Panc1 (cell line): ENCODE measurements at places on chromosomes 12 and 14. TPM values are rescaled to one million over a fixed set of nuclear protein-coding genes. Genes with fewer than 3 reads are reported as not detected.
A peak's percentile ranks its signal among the peaks of the same experiment; 100 is the strongest.

- H3K27ac ChIP-seq: no peak overlapping the region
- DNase-seq: no peak
- no peaks in the 10 kb centered on the region for H3K4me1 ChIP-seq
- H3K27me3 ChIP-seq: no peaks in the 10 kb centered on the region
- no peaks in the 10 kb centered on the region for H3K36me3 ChIP-seq
Observed at GRCh38 chr14:100604709-100605108, 17.5 kb upstream of the BEGAIN start.

DNA sequence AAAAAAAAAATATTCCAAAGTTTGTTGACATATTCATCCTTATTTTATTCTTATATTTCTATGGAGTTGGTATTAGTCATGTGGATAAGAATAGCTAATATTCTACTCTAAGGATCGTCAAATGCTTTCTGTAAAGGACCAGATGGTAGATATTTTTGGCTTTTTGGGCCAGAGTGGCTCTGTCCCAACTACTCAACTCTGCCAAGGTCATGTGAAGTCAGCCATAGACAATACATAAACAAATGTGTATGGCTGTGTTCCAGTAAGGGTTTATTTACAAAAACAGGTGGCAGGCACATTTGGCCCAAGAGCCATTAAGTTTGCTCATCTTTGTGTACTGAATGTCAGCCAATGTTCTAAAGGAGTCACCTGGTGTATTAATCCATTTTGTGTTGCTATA, 131.8 kb downstream of the TBX5 start:
- H3K4me1 ChIP-seq: no peaks in the 10 kb centered on the region
- no peak overlapping the region for H3K27ac ChIP-seq
- no peaks in the 10 kb centered on the region; the same call in none of the 2 replicates for H3K27me3 ChIP-seq
- DNase-seq: no peak

DNA sequence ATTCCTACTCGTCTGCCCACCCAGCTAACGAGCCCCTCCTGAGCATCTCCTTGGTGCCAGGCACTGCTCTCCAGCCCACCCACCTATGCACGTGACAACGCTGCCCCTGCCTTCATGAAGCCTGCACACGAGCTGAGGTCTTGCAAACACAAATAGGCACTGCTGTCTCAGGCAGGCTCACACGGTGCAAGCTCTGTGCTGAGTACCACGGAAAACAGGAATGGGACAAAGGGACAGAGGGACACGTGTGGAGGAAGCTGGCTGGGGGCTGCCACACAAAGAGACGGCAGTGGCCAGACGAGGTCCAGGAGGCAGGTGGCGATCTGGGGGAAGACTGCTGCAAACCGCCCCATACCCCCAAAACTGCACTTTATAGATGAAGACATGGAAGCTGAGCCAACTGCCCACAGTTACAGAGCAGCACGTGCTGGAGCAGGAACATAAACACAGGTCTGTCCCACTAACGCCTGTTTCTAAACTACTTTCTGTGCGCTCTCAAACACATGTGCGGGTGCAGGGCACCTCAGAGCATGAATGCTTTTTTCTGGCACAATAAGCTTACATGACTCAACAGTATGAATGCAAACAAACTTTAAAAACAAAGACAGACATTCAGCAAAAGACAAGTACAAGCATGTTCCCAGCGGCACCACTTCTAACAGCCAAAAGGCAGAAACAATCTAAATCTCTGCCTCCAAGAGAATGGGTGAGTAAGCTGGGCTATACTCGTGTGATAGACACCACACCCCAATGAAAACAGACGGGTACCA, 64.5 kb downstream of the AMN start:
- H3K36me3 ChIP-seq: peaks cover 3% of the 10 kb centered on the region; the same call in 1 of the 2 replicates
- no peaks in the 10 kb centered on the region for H3K4me1 ChIP-seq
- H3K4me3 ChIP-seq: no peak overlapping the region
- no peaks in the 10 kb centered on the region for H3K27me3 ChIP-seq
- H3K27ac ChIP-seq: peak overlapping the region; percentile 17; the same call in 1 of the 2 replicates

Gene CLEC4D
- not detected for total RNA-seq

GRCh38 chr12:100141666-100141997, 1.0 kb downstream of the BLTP3B start:
- H3K4me3 ChIP-seq: peak overlapping the region; percentile 90
- H3K27ac ChIP-seq: peak overlapping the region; percentile 90
- H3K27me3 ChIP-seq: no peaks in the 10 kb centered on the region
- peak; percentile 77 for DNase-seq
- no peaks in the 10 kb centered on the region for H3K36me3 ChIP-seq
- peaks cover 31% of the 10 kb centered on the region for H3K4me1 ChIP-seq

- no peak overlapping the region for H3K27ac ChIP-seq
- no peak for DNase-seq
- no peaks in the 10 kb centered on the region for H3K27me3 ChIP-seq
- H3K36me3 ChIP-seq: no peaks in the 10 kb centered on the region
- no peaks in the 10 kb centered on the region for H3K4me1 ChIP-seq
Observed at GRCh38 chr14:28895389-28895788, 128.8 kb downstream of the FOXG1 start.

GRCh38 chr12:81949841-81950308, 190.7 kb upstream of the PPFIA2 start:
- H3K27ac ChIP-seq: no peak overlapping the region
- no peaks in the 10 kb centered on the region for H3K36me3 ChIP-seq
- no peaks in the 10 kb centered on the region for H3K27me3 ChIP-seq
- H3K4me1 ChIP-seq: no peaks in the 10 kb centered on the region
- no peak overlapping the region for H3K4me3 ChIP-seq

- DNase-seq: no peak
- H3K36me3 ChIP-seq: no peaks in the 10 kb centered on the region
- no peak overlapping the region for H3K27ac ChIP-seq
- H3K4me3 ChIP-seq: no peak overlapping the region
- no peaks in the 10 kb centered on the region for H3K27me3 ChIP-seq
- H3K4me1 ChIP-seq: no peaks in the 10 kb centered on the region
Observed at GRCh38 chr14:66473223-66473622, 12.9 kb upstream of the CCDC196 start.

GRCh38 chr12:71036526-71036925, 116.0 kb upstream of the PTPRR start:
- no peaks in the 10 kb centered on the region for H3K27me3 ChIP-seq
- no peak overlapping the region for H3K27ac ChIP-seq
- no peak for DNase-seq
- H3K36me3 ChIP-seq: no peaks in the 10 kb centered on the region

Gene SERPINA3
- 5.7 TPM for total RNA-seq

DNA sequence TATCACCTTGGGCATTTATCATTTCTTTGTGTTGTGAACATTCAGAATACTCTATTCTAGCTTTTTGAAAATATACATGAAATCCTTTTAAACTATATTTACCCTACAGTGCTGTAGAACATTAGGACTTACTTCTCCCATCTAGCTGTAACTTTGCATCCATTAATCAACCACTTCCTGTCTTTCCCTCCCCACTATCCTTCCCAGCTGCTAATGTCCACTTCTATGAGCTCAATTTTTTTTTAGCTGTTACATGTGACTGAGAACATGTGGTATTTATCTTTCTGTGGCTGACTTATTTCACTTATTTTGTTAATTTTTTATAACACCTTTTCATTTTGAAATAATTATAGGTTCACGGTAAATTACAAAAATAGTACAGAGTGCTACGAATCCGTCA, 136.0 kb downstream of the LMNTD1 start:
- H3K4me1 ChIP-seq: no peaks in the 10 kb centered on the region
- H3K27me3 ChIP-seq: no peaks in the 10 kb centered on the region; the same call in 1 of the 2 replicates
- H3K27ac ChIP-seq: no peak overlapping the region
- DNase-seq: no peak
- H3K4me3 ChIP-seq: no peak overlapping the region

Gene PPP1R12A
- 61.6 TPM for total RNA-seq

- no peak overlapping the region for H3K4me3 ChIP-seq
- no peaks in the 10 kb centered on the region for H3K27me3 ChIP-seq
- H3K27ac ChIP-seq: no peak overlapping the region
- DNase-seq: no peak
Observed at GRCh38 chr14:97380539-97380941, 583.4 kb downstream of the VRK1 start.

DNA sequence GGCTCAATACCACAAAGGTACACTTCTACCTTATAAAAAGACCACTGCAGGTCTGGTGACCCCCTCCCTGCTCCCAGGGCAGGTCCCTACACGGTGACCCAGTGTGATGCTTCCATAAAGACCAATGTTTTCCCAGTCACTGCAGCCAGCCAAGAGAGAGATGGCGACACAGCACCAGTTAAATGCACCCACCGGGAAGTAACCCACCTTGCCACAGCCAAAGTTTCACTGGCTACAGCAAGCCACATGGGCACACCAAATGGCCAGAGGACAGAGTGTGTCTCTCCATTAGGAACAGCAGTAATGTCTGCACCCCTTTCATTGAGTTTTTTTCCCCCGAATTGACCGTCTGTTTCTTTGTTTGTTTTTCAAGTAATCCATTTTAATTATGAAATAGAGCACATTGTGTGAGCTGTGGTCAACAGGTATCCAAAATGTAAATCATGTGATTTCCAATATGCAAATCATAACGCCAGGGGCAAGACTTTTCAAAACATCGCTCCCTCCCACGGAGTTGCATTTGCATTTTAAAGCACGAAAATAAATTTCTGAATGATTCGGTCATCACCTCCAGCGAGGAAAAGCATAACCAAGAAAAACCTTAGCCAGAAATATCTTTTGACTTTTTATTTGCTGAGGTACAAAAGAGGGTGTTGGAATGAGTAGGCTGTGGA, 48.9 kb upstream of the EML1 start:
- H3K27me3 ChIP-seq: no peaks in the 10 kb centered on the region
- DNase-seq: no peak
- peaks cover 18% of the 10 kb centered on the region for H3K4me1 ChIP-seq
- H3K27ac ChIP-seq: no peak overlapping the region
- no peaks in the 10 kb centered on the region for H3K36me3 ChIP-seq

Gene TRPV4
- total RNA-seq: 0.44 TPM

GRCh38 chr14:73829526-73830431, 21.9 kb upstream of the PTGR2 start:
- H3K4me1 ChIP-seq: peaks cover 48% of the 10 kb centered on the region
- no peaks in the 10 kb centered on the region for H3K36me3 ChIP-seq
- H3K4me3 ChIP-seq: no peak overlapping the region
- H3K27ac ChIP-seq: peak overlapping the region; percentile 75
- DNase-seq: no peak

Gene SYCP3
- not detected for total RNA-seq

DNA sequence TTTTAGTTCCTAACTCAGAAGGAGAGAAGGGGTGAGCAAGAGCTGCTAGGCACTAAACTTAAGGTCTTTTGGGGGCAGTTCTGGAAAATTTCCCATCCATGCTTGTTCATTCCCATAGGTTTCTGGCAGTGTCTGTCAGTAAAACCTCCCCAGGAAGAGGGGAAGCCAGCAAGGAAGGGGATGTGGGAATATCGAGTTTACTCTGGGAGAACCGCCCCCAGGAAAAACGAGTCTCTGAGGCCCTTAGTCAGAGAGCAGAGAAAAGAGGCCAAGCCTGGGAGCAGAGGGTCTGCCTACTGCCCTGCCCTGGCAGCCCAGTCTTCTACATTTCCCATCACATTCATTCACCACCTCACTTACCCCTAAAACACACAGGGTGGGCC, 55.9 kb downstream of the TMCC3 start:
- no peaks in the 10 kb centered on the region for H3K4me1 ChIP-seq
- no peak for DNase-seq
- no peak overlapping the region for H3K27ac ChIP-seq
- no peaks in the 10 kb centered on the region for H3K36me3 ChIP-seq
- H3K4me3 ChIP-seq: no peak overlapping the region

Gene DCN
- 1.9 TPM for total RNA-seq

GRCh38 chr14:84090837-84091236, 1439.1 kb upstream of the FLRT2 start:
- no peaks in the 10 kb centered on the region for H3K4me1 ChIP-seq
- no peaks in the 10 kb centered on the region for H3K27me3 ChIP-seq
- no peak for DNase-seq
- H3K4me3 ChIP-seq: no peak overlapping the region

DNA sequence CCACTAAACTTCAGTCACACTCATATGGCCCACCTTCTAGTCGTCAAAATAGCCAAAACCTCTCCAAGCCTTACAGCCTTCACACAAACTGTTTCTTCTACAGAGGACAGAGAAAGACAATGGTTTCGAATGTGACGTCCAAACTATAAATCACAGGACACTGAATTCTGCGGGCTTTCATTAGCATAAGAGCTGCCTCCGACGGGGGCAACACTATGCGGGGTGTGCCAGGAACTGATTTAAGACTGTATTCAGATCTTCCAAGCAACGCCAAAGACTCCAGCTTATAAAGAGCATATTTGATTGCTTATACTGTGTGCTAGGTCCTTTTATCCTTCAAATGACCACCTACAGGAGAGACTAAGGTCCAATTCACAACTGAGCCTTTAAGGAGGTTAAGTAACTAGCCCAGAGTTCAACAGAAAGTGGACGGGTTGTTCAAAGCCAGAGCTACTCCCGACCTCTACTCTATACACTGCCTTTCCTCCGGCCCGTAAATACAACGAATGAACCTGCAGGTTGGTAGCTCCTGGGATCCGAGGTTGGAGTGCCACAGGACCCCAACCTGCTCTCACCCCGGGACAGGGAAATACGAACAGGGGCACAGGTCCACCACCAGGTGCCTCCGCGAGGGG, 575 bp downstream of the L2HGDH start:
- no peaks in the 10 kb centered on the region for H3K27me3 ChIP-seq
- H3K27ac ChIP-seq: peak overlapping the region; percentile 91
- peaks cover 3% of the 10 kb centered on the region; the same call in 1 of the 2 replicates for H3K36me3 ChIP-seq
- H3K4me3 ChIP-seq: peak overlapping the region; percentile 88

GRCh38 chr12:112905451-112906089, 1.2 kb upstream of the OAS1 start:
- no peak for DNase-seq
- H3K4me3 ChIP-seq: no peak overlapping the region
- H3K27me3 ChIP-seq: no peaks in the 10 kb centered on the region; the same call in 1 of the 2 replicates
- no peaks in the 10 kb centered on the region for H3K36me3 ChIP-seq
- no peaks in the 10 kb centered on the region; the same call in 1 of the 2 replicates for H3K4me1 ChIP-seq

Gene LRRC43
- 1.5 TPM for total RNA-seq

Gene CPNE6
- total RNA-seq: not detected

Gene PMCH
- not detected for total RNA-seq

GRCh38 chr12:42935756-42936155, 346.2 kb upstream of the PRICKLE1 start:
- no peak overlapping the region for H3K27ac ChIP-seq
- no peak for DNase-seq
- H3K27me3 ChIP-seq: no peaks in the 10 kb centered on the region
- no peak overlapping the region for H3K4me3 ChIP-seq

DNA sequence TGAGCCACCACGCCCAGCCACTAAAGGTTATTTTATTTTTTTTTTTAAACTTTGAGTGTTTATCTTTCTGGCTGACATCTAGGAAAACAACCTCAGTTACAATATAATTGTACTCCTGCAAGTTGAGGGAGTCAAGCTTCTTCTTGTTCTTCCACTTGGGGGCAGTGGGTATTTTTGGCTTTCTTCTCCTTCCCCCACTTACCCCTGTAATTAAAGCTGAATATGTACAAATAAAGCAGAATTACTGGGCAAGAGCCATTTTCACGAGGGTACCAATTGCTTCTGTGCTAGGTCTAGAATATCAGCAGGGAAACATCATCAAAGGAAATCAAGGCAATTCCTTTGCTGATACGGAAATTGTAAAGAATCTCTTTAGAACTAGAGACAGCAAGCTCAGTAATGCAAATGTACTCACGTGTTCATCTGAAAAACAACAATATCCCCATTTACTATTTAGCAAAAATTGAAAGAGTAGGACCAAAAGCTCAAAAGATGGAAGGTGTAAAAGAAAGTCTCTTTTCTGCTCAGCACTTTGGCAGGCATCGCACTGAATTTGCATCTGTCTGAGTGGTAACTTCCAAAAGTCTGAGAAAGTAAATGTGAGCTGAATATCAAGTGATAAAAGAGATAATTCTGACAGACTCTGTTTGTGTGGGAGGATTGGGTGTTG, 72.8 kb downstream of the TAOK3 start:
- H3K27me3 ChIP-seq: no peaks in the 10 kb centered on the region
- no peak overlapping the region for H3K4me3 ChIP-seq
- H3K36me3 ChIP-seq: no peaks in the 10 kb centered on the region
- H3K27ac ChIP-seq: no peak overlapping the region
